ENCODE measurements at places on chromosomes 1 and 21. TPM values are rescaled to one million over a fixed set of nuclear protein-coding genes. Genes with fewer than 3 reads are reported as not detected.

Gene LRRN2
- not detected for polyA plus RNA-seq

Gene DTL
- polyA plus RNA-seq: 0.23 TPM

GRCh38 chr1:109274533-109275476 is 8.1 kb downstream of the PSRC1 start:
- H3K4me3 ChIP-seq: no peak overlapping the region
- no peak for DNase-seq
- H3K36me3 ChIP-seq: no peaks in the 10 kb centered on the region
- peaks cover 4% of the 10 kb centered on the region for H3K4me1 ChIP-seq
- H3K27me3 ChIP-seq: no peaks in the 10 kb centered on the region

DNA sequence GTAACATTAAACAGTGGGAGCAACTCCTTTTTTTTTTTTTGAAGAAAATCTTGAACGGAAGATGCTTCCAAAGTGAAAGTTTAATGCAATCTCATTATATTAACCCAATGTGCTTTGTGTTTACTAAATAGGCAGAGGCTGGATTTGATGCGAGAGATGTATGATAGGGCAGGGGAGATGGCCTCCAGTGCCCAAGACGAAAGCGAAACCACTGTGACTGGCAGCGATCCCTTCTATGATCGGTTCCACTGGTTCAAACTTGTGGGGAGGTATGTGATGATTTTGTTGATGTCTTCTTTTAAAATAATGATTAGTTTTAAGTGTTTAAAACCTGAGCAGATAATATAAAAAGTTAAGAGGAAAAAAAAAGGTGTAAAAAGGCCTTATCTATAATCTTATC is 74.2 kb upstream of the PGD start:
- peaks cover 7% of the 10 kb centered on the region for H3K36me3 ChIP-seq
- DNase-seq: no peak
- H3K4me1 ChIP-seq: no peaks in the 10 kb centered on the region
- no peak overlapping the region for H3K4me3 ChIP-seq
- peak overlapping the region; percentile 9 for H3K27ac ChIP-seq

- H3K27ac ChIP-seq: no peak overlapping the region
- H3K4me1 ChIP-seq: no peaks in the 10 kb centered on the region
- DNase-seq: no peak
- H3K4me3 ChIP-seq: no peak overlapping the region
Measured at GRCh38 chr1:185017966-185018365, 27.4 kb upstream of the RNF2 start.

GRCh38 chr1:166031932-166032571 is 134.7 kb downstream of the FAM78B start:
- H3K36me3 ChIP-seq: no peaks in the 10 kb centered on the region
- H3K4me3 ChIP-seq: no peak overlapping the region
- no peak overlapping the region for H3K27ac ChIP-seq
- H3K4me1 ChIP-seq: no peaks in the 10 kb centered on the region

DNA sequence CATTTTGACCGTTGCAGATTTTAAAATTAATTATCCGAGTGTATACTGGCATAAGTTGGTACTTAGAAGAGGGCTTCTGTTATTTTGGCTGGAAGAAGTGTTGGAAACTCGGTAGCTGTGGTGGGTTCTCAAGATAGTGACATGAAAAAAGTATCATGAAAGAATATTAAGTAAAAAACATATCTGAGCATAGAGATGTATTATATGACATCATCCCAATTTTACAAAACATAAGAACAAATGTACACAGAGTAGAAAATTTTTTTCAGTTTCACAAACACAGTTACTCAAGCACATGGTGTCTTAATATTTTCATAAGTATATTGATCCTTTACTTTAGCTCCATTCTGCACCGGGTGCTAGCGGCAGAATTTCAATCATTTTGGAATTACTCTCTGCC is 684 bp downstream of the IFI16 start:
- peak overlapping the region; percentile 46 for H3K27ac ChIP-seq
- peaks cover 5% of the 10 kb centered on the region for H3K36me3 ChIP-seq
- peak overlapping the region; percentile 87 for H3K4me3 ChIP-seq
- no peak for DNase-seq
- H3K4me1 ChIP-seq: peaks cover 33% of the 10 kb centered on the region
- no peaks in the 10 kb centered on the region for H3K27me3 ChIP-seq

DNA sequence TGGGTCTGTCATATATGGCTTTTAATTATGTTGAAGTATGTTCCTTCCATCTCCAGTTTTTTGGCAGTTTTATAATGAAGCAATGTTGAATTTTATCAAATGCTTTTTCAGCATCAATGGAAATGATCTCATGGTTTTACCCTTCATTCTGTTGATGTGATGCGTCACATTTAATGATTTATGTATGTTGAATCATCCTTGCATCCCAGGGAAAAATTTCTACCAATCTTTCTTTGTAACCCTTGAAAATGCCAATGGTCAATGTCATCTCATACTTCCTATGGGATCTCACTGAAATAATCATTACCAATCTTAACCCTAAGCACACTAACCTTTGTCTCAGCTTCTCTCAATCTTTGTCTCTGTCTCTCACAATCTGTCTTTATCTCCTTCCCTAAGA is 1004.0 kb downstream of the KCNT2 start:
- no peak for DNase-seq

- no peak overlapping the region for H3K4me3 ChIP-seq
- H3K36me3 ChIP-seq: peaks cover 36% of the 10 kb centered on the region
- DNase-seq: no peak
- no peaks in the 10 kb centered on the region for H3K27me3 ChIP-seq
- no peak overlapping the region for H3K27ac ChIP-seq
- no peaks in the 10 kb centered on the region for H3K4me1 ChIP-seq
Measured at GRCh38 chr1:40273547-40274166, 15.6 kb downstream of the ZMPSTE24 start.

DNA sequence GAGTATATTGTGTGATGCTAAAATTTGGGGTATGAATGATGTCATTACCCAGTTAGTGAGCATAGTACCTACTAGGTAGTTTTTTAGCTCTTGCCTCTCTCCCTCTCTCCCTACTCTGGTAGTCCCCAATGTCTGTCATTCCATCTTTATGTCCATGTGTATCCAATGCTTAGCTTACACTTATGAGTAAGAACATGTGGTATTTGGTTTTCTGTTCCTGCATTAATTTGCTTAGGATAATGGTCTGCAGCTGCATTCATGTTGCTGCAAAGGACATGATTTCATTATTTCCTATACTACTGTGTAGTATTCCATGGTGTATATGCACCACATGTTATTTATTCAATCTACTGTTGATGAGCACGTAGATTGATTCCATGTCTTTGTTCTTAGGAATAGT is 54.4 kb upstream of the NEGR1 start:
- no peak overlapping the region for H3K27ac ChIP-seq
- no peaks in the 10 kb centered on the region for H3K27me3 ChIP-seq
- H3K36me3 ChIP-seq: no peaks in the 10 kb centered on the region
- no peaks in the 10 kb centered on the region for H3K4me1 ChIP-seq

All from CD8-positive, alpha-beta memory T cell (primary cell).